ENCODE measurements at places on chromosomes 6 and 20.

DNA sequence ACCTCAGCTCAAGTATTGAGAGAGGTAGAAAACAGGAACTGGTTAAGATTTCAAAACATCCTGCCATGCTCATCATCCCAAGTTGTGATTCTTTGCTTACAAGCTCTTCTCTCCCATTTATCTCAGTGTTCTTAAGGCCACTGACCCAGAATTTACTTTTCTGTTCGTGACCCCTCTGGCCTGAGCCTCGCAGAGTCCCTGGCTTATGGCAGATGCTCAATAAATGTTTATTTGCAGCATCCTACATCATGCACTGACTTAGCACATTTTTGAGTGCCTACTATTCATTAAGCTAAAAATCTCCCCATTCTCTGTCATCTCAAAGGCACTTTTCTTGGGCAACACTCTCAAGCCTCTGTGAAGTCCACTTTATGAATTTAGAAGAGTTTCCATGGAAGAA, 33.4 kb upstream of the MC3R start:
- H3K27ac ChIP-seq, result no peak overlapping the region
- no peaks in the 10 kb centered on the region for H3K4me1 ChIP-seq
- H3K27me3 ChIP-seq, result no peaks in the 10 kb centered on the region
- H3K36me3 ChIP-seq, result no peaks in the 10 kb centered on the region

- H3K4me1 ChIP-seq, result no peaks in the 10 kb centered on the region
- H3K27me3 ChIP-seq, result no peaks in the 10 kb centered on the region
- no peak for DNase-seq
- no peaks in the 10 kb centered on the region for H3K36me3 ChIP-seq
These were observed 114.7 kb downstream of the PRIM2 start for GRCh38 chr6:57432157-57432556.

DNA sequence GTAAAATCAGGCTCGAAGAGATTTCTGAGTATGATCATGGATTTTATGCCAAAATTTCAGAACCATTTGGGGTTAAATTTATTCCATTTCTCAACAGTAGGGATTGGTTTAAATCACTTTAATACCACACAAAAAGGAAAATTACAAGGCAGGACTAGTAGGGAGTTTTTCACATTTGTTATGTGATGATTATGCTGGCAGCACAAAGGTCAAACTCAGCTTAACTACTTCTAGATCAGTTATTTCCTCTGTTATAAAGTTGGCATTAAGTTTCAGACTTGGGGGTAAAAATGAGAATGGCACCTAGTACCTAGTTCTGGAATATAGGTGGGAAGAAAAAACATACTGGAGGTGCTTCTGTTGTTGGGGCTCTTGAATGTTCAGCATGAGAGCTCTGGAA, 39.5 kb downstream of the PHF3 start:
- no peak overlapping the region for H3K4me3 ChIP-seq
- H3K4me1 ChIP-seq, result no peaks in the 10 kb centered on the region
- no peak overlapping the region for H3K27ac ChIP-seq

DNA sequence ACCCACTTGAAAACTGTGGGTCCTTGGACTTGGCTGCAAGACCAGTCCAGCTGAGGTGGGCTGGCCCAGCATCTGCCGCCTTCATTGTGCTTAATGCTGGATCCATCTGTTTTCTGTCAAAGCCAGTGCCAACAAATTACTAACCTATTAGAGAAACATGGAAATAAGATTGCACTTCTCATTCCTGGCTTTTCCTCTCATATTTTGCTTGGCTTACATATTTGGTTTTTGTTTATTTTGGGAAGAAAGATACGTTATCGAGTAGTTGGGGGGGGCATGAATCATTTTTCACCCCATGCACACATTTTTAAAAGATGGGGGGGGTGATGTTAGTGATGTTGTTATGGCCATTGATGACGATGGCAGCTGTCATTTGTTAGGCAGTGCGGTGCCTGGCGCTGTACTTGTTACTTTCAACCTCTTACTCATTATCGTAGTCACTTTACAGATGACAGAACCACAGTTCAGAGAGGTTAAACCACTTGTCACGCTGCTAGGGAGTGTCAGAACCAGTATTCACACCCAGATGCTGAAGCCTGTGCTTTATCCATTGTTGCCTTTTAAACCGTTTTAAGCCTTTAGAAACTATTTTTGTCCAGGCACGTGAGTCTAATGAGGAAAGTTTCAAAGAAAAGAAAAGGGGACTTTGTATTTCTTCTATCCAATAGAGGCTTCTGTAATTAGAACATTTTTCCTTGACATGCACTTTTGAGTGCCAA, 180.0 kb downstream of the TMEM242 start:
- H3K27me3 ChIP-seq, result no peaks in the 10 kb centered on the region
- peaks cover 5% of the 10 kb centered on the region for H3K4me1 ChIP-seq
- no peaks in the 10 kb centered on the region for H3K36me3 ChIP-seq
- H3K4me3 ChIP-seq, result no peak overlapping the region
- no peak for DNase-seq

DNA sequence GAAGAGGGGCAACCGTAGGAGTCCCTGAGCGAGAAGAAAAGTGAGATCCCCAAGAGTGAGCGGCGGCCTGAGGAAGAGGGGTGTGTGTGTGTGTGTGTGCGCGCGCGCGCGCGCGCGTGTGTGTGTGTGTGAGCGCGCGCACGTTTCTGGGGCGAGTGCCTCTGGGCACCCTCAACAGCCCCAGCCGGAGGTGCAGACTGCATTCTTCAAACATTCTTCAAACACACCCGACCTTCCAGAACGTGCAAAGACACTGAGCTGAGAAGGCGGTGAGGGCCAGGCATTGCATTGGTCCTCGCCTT, 76.2 kb upstream of the FOXP4 start:
- H3K4me1 ChIP-seq, result peaks cover 20% of the 10 kb centered on the region
- H3K27ac ChIP-seq, result peak overlapping the region; percentile 44
- H3K27me3 ChIP-seq, result no peaks in the 10 kb centered on the region
- H3K4me3 ChIP-seq, result no peak overlapping the region
- H3K36me3 ChIP-seq, result no peaks in the 10 kb centered on the region

DNA sequence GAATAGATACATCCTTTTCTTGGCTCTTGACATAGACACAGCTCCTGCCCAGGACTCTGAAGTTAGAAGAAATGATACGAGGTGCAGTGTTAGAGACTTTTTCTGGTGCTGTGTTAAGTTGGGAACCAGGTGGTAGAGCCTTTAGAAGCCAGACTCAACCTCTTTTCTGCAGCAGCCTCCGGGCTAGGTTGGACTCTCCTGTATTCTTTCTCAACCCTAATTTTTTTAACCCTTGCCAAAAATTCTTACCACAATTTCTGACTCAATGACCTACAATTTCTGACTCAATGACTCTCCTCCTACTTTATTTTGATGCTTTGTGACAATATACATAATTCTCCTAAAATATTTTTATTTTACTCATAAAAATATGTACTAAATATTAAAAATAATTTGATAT, 127.4 kb upstream of the PRL start:
- no peak for DNase-seq
- H3K27me3 ChIP-seq, result no peaks in the 10 kb centered on the region
- H3K27ac ChIP-seq, result no peak overlapping the region
- H3K36me3 ChIP-seq, result no peaks in the 10 kb centered on the region
- no peaks in the 10 kb centered on the region for H3K4me1 ChIP-seq
- no peak overlapping the region for H3K4me3 ChIP-seq

Measured in HCT116 (cell line).